ENCODE measurements at places on chromosomes 3 and 15.

GRCh38 chr3:20574746-20575145, 388.7 kb upstream of the SGO1 start:
- no peak for DNase-seq

- DNase-seq = no peak
These were observed 424.1 kb downstream of the MAGI1 start for GRCh38 chr3:65614585-65614984.

GRCh38 chr3:126061301-126062032, 22.5 kb downstream of the SLC41A3 start:
- no peak for DNase-seq

- DNase-seq = no peak
These were observed 10.0 kb downstream of the NT5DC2 start for GRCh38 chr3:52523386-52524257.

DNA sequence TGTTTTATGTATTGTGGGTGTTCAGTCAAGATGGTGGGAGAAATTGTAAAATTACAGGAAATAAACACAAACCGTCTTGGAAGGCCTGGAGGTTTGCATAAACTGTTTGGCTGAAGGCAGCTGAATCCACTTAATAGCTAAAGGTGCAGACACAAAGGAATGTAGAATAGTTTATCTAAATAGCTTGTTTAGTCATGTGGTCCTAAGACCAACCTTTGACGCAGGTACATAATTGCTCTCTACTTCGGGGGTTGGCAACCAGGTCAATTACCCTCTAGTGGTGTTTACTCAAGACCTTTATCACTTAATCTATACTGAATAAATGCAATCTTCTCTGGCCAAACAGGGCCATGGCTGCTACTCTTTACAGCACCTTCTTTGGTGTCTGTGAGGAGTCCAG, 502.8 kb downstream of the IGSF11 start:
- no peak for DNase-seq

All from hematopoietic multipotent progenitor cell treated with erythropoietin and hydrocortisone succinate and interleukin-3 and kit ligand, for 15 days (in vitro differentiated cells).